Activated CD4-positive, alpha-beta T cell treated with anti-CD3 and anti-CD28 coated beads for 24 hours (primary cell): ENCODE measurements at places on chromosomes 1 and 21.

DNA sequence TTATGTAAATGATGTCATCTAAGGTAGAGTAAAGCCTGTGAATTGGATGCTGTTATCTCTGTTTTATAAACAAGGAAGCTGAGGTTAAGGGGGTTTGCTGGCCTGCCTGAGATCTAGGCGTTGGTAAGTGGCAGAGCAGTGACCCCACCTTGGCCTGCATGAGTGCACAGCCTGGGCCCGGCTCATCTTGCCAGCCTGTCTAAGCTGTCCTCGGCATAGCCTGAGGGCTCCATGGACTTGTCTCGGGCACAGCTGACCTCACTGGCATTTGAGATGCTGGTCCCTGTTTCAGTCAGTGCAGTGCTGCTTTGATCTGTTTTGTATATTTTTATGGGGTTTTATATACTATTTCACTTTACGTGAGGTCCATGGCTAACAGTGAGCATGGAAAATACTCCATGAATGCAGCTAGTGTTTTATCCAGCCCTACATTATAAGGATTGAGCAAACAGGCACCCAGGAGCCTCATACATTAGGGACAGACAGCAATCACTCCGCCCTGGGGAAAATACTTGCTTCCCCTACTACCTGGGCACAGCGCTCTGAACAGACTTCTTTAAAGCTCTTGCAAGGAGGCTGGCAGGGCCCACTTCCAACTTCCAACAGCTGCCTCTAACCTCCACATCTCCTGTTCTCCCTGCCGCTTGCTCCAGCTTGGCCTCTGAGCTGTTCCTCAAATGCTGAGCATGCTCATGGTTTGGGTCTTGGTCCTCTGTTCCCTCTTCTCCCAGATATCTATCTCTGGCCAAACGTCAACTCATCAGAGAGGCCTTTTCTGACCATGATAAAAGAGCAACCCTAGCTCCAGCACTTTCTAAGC is 150.6 kb upstream of the HMGB4 start:
- no peak for DNase-seq

DNA sequence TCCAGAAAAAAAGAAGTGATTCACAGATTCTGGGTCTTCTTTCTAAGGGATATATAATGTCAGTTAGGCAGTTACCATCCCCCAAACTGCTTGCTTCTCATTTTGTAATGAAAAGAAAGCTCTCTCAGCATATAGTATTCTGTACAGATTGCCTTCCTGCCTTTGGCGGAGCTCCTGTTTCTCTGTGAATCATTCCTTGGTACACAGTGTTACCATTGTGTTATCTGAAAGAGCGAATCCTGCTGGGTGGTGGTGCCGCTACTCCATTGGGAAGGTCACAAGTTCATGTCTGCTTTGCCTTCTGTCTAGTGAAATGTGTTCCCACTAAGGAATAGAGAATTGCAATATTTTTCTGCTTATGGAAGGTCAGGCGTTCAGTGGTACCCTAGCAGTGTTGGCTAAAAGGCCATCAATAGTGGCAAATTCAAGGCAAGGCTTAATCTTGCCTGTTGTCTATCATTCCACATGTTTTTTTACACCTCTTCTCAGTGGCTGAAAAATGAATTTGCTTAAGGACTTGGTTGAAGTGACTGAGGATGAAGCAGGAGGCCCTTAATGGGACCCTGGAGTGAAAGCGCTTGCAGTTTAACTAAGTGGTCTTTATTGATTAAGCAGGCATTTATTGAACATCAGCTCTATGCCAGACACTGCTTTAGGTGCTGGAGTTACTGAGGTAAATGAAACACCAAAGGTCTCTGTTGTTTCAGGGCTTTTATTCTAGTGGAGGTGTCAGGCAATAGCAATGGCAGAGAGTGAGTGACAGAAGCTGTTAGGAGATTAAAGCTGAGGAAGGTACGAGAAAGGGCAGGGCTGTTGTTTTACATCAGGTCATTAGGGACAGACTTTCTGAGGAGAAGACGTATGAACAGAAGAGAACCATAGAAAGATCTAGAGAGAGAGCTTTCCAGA is 186.7 kb downstream of the PDE4B start:
- DNase-seq: no peak

- DNase-seq: no peak
Observed at GRCh38 chr1:166354406-166354805, 187.6 kb upstream of the FAM78B start.

DNA sequence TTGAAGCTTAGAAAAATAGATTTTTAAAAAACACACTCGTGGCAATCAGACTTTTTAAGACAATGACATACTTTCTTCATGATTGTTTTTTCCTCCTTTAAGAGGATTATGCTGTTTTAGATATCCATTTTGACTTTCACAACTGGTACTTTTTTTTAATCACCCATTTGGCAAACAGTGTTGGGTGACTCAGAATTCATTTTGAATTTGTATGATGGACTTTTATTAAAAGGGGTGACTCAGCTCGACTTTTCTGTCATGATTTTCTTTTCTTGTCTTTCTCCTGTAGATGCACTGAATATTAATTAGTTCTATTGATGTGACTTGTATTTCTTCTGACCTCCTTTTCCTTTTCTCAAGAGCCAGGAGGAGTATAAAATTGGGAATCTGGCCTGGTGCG is 44.7 kb downstream of the FMN2 start:
- no peak for DNase-seq

GRCh38 chr1:30823969-30824735 is 66.6 kb upstream of the LAPTM5 start:
- DNase-seq: peak; percentile 17

DNA sequence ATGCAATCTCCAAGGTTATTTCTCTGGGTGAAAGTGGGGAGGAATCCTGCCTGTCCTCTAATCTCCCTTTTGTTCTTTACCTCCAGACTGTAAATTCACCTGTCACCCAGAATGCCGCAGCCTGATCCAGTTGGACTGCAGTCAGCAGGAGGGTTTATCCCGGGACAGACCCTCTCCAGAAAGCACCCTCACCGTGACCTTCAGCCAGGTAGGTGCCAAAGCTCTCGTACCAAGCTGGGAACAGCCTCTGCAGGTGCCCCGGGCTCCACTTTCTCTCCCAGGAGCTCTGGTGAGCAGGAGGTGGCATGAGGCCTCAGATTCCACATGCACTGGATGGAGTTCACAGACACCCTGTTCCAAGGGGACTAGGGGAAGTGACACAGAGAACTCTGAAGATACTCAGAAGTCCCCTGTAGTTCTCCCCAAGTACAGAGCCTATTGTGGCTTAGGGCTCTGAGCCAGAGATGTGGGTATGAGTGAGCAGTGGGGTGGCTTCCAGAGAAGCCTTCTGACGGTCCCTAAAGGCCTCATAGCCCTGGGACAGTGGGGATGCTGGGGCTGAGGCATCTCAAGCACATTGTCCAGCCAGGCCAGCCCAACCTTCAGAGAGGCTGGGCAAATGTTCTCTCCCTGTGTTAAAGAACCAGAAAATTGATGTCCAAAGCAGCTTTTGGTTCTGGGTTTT is 30.9 kb downstream of the RASSF5 start:
- no peak for DNase-seq

DNA sequence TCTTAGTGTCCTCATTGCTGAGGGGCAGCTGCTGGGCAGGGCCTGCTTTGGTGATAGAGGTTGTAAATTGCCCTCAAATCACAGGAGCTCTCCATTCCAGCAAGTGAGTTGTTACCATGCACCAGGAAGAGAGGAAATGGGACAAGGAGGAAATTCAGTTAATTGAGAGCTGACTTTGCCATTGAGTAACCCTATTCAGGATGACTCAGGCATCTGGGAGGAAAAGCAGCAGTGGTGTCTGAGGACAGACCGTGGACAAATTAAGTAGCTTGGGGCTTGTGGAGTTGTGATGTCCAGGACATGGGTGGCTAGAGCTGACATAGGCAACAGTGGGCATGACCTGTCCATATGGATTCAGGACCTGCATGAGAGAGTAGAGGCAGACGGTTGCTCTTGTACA is 5.9 kb downstream of the ARHGEF10L start:
- no peak for DNase-seq

DNA sequence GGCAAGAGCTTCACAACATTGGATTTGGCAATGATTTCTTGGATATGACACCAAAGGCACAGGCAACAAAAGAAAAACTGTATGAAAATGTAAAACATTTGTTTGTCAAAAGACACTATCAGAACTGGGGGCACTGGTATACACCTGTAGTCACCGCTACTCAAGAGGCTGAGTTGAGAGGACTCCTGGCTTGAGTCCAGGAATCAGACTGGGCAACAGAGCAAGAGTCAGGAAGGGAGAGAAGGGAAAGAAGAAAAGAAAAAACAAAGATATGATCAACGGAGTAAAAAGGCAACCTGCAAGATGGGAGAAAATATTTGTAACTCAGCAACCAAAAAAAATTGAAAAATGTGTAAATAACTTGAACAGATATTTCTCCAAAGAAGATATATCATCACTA is 6.0 kb upstream of the TUT4 start:
- no peak for DNase-seq

DNA sequence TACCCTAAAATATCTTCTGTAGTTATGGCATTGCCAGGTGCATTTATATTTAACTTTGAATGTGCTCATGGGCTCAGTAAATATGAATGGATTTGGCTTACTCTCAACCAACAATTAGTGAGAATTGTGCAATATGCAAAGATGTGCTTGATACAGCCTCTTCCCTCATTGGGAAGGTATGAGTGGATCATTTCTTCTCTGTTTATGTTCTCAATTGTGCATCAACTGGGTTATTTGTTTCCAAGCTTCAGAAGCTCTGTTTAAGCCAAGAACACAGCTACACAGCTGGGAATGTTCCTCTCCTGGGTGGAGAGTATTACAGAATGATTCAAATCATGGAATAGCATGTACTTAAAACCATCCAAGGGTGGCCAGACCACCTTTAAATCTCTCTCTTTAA is 17.6 kb upstream of the MAP1LC3C start:
- no peak for DNase-seq

DNA sequence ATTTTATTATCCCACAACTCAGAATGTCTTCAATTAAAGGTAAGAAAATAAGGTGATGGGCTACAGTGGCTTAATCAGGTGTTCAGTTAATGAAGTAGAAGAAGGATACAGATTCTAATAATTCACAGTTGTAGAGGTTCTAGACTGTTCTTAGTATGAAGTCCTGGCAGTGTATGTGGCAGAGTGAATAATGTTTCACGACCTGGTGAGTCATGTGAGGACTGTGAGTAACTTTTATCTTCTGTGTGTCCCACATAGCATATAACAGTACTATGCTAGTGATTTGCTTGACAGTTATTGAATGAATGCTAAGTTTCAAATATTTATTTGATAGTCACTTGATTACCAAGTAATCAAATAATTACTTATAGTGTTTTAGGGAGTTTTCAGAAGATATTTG is 20.0 kb downstream of the SLC16A4 start:
- DNase-seq: no peak

DNA sequence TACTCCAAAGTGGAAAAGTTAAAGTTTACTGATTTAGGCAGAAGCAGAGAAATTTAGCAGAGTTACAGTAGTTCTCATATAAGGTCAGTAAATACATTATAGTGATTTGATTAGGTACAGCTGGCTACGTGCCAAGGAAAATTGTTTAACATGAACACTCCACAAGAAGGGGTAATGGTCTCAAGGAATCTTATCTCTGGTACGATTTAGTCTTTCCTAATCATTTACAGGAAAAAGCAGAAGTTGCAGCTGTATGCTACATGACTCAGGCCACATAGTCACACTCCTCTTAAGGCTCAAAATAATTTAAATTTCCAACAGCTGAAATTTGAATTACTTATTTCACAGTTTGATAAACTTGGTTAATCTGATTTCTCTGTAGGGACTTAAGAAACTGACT is 36.9 kb upstream of the OR2B11 start:
- no peak for DNase-seq

DNA sequence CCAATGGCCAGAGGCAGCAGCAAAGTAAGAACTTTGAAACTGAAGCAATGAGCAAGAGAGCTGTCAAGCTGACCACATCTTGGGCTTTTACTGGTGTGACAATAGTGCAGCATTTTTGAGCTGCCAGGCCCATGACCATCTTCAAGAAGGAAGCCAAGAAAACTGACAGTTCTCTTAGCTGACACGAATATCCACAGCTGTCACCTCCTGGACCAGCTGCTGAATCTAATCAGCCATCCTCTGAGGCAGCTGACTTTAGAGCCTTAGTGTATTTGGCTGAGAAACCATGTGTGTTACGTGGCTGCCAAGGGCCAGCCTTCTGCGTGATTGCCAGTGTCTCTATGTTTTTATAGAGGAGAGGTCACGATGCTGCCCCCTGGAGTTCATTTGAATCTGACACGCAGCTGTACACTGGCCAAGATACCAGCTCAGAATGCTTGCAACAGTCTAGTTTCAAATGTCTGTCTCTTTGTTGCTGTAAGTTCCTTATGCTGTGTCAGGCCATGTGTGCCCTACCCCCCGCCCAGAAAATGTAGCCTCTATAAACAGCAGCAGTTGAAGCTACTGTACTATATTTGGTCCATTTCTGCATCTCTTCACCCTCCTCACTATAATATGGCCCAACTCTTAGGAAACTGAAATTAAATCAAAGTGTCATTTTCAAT is 39.7 kb downstream of the PALMD start:
- DNase-seq: peak; percentile 34

DNA sequence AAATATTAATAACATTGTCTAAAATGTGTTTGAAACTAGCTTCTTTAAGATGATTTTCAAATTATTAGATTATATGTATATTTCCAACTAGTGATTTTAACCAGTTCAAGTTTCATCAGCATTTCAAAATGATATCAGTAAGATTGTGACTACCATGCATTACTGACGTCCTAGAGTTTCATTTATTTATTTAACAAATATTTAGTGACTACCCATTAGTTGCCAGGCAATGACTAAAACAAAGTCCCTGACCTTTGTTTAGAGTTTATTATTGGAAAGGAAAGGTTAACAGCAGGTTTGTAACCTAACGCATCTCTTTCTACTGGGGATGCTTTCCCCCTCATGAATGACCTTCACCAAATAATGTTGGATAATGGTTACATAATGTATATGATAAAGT is 7.6 kb upstream of the C4BPB start:
- no peak for DNase-seq

- DNase-seq: no peak
Observed at GRCh38 chr1:211279340-211279739, 20.2 kb downstream of the RCOR3 start.

GRCh38 chr1:42877380-42877779 is 31.0 kb downstream of the ZNF691 start:
- DNase-seq: no peak

DNA sequence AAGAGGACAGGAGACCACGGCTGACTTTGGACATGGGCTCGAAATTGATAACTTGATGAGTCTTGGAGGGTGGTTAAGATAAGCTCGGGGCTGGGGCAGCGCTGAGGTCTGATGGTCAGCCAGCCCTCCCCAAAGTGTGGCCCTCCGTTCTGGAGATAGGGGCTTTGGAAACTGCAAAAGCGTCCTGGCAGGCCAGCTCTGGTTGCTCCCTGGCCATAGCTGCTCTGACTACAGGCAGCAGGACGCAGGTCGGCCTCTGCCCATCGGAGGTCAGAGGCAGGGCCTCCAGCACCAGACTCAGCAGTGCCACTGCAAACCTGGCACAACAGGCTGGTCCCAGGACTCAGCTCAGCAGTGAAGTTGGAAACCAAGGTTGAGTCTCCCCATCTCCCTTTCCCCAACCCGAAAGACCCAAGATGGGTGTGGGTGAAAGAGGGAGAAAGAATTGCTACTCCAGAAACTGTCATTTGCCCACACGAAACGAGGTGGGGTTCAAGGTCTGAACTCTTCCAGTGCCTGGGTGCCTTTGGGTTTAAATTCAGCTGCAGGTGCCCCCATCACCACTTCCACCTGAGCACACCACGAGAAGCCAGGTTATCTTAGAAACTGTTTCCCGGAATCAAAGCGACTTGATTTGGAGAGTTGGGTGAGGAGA is 4.8 kb downstream of the SIM2 start:
- no peak for DNase-seq
